Neural crest cell (in vitro differentiated cells): ENCODE measurements at places on chromosomes 4 and X. TPM values are rescaled to one million over a fixed set of nuclear protein-coding genes. Genes with fewer than 3 reads are reported as not detected.

DNA sequence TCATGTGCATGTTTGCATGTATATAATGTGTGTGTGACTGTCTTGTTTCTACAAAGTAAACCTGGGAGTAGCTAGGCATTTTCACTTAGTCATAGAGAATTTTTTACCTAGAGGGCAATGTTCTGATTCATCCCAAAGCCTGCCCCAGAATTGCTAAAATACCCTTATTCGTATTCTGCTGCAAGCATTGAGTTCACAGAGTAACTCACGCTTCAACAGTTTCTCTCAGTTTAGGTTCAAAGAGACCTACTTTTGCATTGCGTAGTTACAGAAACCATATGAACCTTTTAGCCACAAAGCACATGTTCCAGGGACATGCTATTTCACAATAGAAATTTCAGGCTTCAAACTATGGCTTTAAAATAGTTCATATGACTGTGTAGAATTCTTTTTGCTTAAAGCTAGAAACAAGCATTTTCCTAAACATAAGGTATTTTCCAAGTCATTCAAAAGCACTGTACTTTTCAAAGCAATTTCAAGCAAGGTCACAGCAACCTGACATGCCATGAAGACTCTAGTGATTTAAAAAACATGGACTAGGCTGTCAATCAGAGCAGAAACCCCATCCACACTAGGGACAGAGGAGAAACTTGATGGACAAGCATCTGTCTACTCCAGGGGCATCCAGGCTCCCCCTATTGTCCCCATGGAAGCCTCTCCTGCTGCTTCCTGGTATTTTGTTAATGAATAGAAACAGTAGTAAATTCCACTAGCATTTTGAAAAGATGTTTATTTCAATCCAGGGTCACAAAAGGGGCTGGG is 81.5 kb upstream of the MAPK10 start:
- peaks cover 27% of the 10 kb centered on the region for H3K4me1 ChIP-seq
- no peaks in the 10 kb centered on the region for H3K27me3 ChIP-seq
- no peak overlapping the region for H3K27ac ChIP-seq
- DNase-seq, result no peak

GRCh38 chr4:94758700-94759399 is 1.1 kb downstream of the BMPR1B start:
- peak overlapping the region; percentile 87 for H3K4me3 ChIP-seq
- H3K4me1 ChIP-seq, result peaks cover 48% of the 10 kb centered on the region
- peak; percentile 14 for DNase-seq

GRCh38 chr4:170128219-170128804 is 38.6 kb upstream of the AADAT start:
- H3K36me3 ChIP-seq, result peaks cover 7% of the 10 kb centered on the region
- H3K27me3 ChIP-seq, result no peaks in the 10 kb centered on the region
- H3K4me1 ChIP-seq, result no peaks in the 10 kb centered on the region
- DNase-seq, result no peak

DNA sequence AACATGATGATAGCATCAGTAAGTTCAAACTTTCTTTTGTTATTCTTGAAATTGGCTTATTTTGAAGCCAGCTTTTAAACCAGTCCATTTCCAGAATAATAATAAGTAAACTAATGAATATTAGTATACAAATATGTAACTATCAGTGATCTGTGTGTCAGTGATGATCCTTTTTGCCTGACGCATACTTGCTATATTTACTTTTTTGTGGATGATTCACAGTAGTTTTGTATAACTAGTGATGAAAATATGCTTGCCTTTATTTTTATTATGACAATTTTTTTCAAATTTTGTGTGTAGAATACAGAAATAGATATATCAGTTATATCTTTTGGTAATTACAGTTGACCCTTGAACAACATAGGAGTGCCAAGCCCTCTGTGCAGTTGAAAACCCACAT is 49.5 kb downstream of the USP53 start:
- H3K4me1 ChIP-seq, result no peaks in the 10 kb centered on the region
- no peaks in the 10 kb centered on the region for H3K27me3 ChIP-seq
- no peak for DNase-seq
- H3K36me3 ChIP-seq, result peaks cover 5% of the 10 kb centered on the region
- H3K4me3 ChIP-seq, result no peak overlapping the region

The SOD3 gene
- total RNA-seq, result 0.16 and 0.32 TPM in 2 replicates
